ENCODE measurements at places on chromosomes 13 and 19.

GRCh38 chr13:111161601-111162600 lies 46.8 kb downstream of the ARHGEF7 start:
- DNase-seq, result no peak

DNA sequence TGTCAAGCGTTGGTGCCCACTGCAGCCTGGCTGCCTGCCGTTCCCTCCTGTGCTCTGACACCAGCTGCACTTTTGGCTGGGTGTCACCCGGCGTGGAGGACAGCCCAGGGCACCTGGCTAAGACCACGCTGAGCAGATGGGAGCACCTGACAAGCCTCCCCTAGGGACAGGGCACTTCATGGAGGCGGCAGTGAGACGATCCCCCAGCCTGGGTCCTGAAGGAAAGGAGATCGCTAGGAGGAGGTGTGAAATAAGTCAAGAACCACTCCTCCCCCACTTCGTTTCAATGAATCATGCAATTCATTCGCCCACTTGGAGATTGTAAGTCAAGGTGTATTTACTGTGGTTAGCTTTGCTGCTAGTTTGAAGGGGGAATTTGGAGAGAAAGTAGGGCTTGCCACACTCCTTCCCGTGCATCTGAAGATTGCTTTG lies 38.8 kb downstream of the VSTM2B start:
- DNase-seq, result peak; percentile 26

DNA sequence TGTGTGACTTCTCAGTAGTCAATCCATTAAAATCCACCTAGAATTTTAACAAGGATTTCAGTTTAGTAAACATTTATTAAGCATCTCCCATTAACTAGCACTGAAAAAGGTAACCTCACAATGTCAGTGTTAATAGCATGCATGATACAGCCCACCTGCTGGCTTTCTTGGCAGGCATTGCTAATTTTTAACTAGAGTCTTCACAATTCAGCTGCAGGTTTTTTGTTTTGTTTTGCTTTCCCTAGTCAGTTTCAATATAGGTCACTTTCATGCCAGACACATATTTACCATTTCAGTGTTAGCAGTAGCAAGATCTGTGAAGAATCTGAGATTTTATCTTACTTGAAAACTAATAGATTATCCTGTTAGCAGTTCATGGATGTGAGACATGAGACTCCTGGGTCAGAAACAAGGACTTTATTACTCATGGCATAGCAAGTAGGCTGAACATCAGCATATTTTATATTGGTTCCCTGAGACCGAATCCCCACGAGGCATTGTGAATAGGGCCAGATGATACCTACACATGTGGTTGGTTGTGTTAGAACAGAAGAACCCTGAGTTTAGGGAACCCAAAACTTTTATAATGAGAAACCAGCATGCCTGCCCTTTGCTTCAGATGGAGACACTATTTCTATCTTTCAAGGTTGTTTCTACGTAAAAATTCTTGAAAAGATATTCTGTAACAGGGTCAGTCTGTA lies 198.0 kb upstream of the HTR2A start:
- no peak for DNase-seq

GRCh38 chr19:10105509-10106099 lies 558 bp upstream of the PPAN start:
- DNase-seq, result peak; percentile 93

DNA sequence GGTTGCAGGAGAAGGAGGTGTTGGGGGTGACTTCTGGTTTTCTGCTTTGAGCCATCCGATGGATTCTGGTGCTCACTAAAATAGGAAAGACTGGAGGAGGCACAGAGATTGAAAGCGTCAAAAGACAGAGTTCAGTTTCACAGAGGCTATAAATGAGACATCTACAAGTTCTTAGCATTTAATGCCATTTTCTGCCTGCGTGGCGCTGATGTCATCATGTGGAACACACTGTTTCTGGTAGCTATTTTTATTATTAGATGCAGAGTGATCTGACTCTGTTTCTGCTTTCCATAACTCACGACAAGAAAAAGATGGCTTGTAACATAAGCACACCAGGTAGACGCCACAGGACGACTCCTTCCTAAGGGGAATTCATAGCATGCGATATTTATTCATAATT lies 3.3 kb upstream of the SLC39A3 start:
- no peak for DNase-seq

- DNase-seq, result no peak
These were observed 879.6 kb upstream of the SLC10A2 start for GRCh38 chr13:103945836-103946235.

DNA sequence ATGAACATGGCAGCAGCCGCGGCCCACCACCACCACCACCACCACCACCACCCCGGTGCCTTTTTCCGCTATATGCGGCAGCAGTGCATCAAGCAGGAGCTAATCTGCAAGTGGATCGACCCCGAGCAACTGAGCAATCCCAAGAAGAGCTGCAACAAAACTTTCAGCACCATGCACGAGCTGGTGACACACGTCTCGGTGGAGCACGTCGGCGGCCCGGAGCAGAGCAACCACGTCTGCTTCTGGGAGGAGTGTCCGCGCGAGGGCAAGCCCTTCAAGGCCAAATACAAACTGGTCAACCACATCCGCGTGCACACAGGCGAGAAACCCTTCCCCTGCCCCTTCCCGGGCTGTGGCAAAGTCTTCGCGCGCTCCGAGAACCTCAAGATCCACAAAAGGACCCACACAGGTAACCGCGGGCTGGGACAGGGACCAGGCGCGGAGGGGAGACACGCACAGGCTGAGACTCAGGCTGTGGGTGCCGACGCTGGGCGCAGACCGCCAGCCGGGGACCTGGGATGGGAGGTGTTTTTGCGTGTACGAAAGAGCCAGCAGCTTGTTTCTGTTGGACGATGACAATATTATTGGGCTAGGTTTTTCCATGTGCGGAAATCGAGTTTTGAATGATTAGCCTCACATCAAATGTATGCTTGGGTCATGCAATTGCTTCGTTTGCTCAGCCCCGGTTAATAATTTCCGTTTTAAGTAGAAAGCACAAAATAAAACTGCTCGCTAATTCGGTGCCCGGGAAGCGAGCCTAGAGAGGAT lies 1.3 kb downstream of the ZIC2 start:
- DNase-seq, result peak; percentile 32

DNA sequence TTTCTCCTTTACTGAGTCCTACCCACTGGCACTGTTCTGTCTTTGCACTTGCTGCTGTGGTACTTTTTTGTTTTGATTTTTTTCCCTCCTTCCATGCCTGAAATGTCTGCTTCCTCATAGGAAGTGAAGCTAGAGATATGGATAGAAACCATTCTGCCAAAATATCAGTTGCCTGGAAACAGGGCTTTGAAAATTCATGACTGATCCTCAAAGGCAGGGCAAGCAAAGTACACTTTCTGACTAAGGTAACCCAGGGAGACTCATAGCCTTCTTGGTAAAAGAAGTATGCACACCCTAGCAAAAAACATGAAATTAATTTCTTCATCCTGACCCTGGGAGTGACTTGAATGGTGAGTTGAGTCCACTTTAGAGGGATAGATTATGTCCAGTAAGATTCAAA lies 329.8 kb downstream of the MYO16 start:
- no peak for DNase-seq

GRCh38 chr13:98483601-98484288 lies 93.2 kb downstream of the STK24 start:
- DNase-seq, result no peak

- DNase-seq, result peak; percentile 65
These were observed 575 bp downstream of the SHFL start for GRCh38 chr19:10086591-10087192.

DNA sequence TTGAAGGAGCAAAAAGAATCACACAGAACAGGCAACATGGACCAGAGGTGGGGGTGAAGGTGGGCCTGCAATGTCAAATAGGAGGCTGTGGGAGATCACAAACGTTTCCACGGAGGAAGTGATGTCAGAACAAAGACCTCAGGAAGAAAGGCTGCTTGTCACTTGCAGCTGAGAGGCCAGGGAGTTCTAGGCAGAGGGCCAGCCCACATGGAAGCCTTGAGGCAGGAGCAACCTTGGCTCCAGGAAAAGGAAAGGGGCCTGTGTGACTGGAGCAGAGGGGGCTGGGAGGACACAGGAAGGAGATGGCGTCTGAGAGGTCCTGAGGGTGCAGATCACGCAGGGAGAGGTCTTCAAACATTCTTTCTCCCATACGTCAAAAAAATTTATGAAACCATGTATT lies 16.3 kb downstream of the ZNF160 start:
- no peak for DNase-seq
